ENCODE measurements at places on chromosomes 4 and X. TPM values are rescaled to one million over a fixed set of nuclear protein-coding genes. Genes with fewer than 3 reads are reported as not detected.

DNA sequence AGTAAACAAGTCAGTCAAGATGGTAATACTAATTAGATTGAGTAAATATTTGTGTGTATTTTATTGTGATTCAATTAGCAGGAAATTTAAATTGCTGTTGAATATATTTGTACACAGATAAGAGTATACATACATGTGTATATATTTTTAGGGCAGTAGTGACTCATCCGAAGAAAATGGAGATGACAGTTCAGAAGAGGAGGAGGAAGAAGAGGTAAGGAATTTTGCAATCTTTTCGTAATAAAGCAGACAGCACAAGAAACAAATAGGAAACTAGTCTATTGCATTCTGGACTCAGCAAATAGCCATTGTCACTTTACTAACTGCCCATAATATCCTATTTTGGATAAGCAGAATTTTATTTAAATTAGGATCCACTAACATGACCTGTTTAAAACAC is 6.6 kb downstream of the IBSP start:
- DNase-seq: no peak

- no peak for DNase-seq
Observed at GRCh38 chr4:81898862-81899504, 427.3 kb upstream of the RASGEF1B start.

DNA sequence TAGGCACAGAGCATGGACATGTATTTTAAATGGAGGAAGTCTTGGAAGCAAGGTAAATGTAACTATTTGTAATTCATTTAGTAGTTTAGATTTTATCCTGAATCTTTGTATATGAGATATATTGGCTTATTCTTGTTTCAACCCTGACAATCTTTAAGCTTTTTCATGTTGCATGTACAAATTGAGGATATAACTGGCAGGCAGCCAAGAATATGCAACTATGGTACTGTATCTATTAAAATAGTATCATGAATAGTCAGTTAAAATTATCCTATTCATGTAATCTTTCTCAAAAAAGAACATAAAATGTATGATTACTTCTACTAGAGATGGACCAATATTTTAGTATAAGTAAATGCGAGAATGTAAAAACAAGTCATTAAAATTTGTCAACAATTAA is 1141.5 kb downstream of the PCDH18 start:
- DNase-seq: no peak

DNA sequence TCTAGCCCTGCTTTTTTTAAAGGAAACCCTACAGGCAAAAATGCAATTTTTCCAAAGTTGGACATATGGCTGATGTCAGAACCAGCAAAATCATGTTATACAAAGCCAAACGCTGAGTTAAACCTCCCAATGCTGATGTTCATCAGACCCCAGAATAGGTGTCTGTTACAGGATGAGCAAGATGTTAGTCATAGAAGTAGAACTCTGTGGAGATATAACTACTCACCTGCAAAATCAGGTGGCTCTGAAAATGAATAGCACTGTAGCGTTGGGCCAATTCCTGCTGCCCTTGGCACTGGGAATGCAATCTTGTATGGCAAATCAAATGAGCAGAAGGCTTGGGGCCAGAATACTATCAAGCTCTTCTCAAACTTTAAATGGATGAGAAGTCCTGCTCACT is 634.1 kb downstream of the RPA4 start:
- no peak for DNase-seq

GRCh38 chrX:23911126-23911835 is 3.5 kb downstream of the CXorf58 start:
- no peak for DNase-seq

DNA sequence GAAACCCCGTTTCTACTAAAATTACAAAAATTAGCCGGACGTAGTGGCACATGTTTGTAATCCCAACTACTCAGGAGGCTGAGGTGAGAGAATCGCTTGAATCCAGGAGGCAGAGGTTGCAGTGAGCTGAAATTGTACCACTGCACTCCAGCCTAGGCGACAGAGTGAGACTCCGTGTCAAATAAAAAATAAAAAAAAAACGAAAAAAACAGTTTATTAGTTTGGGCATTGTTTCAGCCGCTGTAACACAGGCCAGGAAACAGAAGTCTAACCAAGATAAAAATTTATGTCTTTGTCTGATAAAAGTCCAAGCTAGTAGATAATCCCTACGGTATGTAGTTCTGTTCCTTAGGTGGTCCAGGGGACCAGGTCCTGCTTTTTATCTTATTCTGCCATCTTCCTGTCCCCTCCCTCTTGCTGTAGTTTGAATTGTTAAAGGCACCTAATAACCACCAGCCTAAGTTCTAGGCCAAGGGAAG is 21.4 kb downstream of the USO1 start:
- DNase-seq: no peak

DNA sequence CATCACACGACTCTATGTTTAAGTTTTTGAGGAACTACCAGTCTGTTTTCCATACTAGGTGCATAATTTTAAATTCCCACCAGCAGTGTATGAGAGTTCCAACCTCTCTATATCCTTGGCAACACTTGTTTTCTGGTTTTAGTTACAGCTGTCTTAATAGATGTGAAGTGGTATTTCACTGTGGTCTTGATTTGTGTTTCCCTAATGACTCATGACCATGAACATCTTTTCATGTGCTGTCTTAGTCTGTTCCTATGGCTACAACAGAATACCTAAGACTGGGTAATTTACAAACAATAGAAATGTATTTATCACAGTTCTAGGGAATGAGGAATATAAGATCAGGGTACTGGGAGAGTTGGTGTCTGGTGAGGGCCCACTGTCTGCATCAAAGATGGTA is 51.5 kb upstream of the GPR78 start:
- peak; percentile 77 for DNase-seq

- no peak for DNase-seq
Observed at GRCh38 chr4:120085705-120086104, 19.1 kb upstream of the MAD2L1 start.

DNA sequence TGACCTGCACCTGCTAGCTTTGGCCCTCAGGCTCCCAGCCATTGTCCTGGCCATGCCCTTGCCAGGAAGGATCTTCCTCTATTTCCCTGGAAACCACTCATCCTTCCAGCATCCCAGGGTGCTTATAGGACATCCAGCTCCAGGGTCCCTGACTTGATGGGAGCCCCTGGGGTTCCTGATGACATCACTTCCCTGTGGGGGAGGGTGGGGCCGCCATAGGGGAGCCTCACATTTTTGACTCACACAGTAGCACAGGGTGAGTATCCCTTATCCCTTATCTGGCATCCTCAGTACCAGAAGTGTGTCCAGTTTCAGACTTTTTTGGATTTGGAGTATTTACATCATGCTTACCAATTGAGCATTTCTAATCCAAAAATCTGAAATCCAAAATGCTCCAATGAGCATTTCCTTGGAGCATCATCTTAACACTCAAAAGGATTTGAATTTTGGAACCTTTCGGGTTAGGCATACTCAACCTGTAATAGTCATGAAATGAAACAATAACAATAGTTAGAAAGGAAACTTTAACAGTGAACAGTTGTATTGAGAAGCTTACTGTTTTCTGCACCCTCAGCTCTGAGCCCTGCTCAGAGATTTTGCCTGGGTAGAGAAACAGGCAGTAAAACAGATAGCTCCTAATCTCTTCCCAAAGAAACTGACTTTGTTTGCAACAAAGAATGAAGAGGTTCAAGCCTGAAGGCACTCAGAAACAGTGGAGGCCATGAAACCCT is 22.1 kb downstream of the TNIP2 start:
- DNase-seq: no peak

- DNase-seq: no peak
Observed at GRCh38 chr4:56653461-56654237, 27.4 kb downstream of the HOPX start.

- no peak for DNase-seq
Observed at GRCh38 chrX:31136144-31136611, 64.3 kb upstream of the FTHL17 start.

GRCh38 chr4:85477534-85477933 is 2.6 kb downstream of the ARHGAP24 start:
- no peak for DNase-seq

GRCh38 chr4:153440475-153440874 is 25.7 kb upstream of the TMEM131L start:
- DNase-seq: no peak

GRCh38 chr4:183349673-183350072 is 27.4 kb upstream of the CLDN24 start:
- no peak for DNase-seq

Gene NAP1L3
- total RNA-seq: 3.2 TPM

Gene CNGA1
- total RNA-seq: not detected

Gene PABPC4L
- 1.1 TPM for total RNA-seq

Gene TIGD4
- 0.14 TPM for total RNA-seq

Gene CCDC110
- 0.14 TPM for total RNA-seq

Gene PDGFRA
- 2.1 TPM for total RNA-seq

Gene PPEF1
- not detected for total RNA-seq
